ENCODE measurements at places on chromosomes 7 and 10.
A peak's percentile ranks its signal among the peaks of the same experiment; 100 is the strongest.

GRCh38 chr10:11299125-11299524 lies 281.5 kb downstream of the CELF2 start:
- DNase-seq = no peak

DNA sequence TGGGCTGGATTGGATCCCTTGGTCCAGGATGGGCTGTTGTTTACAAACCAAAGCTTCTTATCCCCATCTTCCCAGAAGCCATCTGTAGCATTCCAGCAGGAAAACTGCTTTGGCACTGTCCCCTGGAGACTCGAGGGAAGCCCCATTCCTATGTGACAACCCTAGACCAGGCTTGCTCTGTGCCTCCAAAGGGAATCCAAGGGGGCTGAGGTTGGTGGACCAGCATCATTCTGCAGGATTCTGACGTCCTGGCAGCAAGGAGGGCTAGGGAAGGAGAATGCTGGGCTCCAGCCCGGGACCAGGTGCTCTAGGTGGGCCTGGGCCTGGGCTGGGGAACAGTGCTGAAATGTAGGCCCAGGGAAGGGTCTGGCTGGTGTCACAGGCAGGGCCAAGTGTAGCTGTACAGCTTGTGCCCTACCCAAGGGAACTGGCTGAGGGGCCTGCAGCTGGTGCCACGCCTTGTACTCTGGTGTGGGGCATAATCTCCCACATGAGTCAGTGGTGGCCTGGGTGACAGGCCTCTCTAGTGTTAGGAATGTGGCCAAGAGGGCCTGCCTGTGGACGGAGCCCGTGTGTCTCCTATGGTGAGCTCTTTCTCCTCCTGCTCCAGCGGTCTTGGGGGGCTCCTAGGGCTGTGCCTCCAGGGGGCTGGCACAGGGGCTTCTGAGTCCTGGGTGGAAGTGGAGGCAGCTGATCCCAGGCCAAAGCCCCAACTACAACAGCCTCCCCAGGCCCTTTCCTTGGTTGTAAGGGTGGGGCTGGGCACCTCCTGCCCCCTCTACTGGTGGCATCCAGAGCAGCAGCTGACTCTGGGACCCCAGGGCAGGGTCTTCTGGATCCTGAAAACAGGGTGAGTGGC lies 25.2 kb downstream of the TRIM8 start:
- peak; percentile 34 for DNase-seq

DNA sequence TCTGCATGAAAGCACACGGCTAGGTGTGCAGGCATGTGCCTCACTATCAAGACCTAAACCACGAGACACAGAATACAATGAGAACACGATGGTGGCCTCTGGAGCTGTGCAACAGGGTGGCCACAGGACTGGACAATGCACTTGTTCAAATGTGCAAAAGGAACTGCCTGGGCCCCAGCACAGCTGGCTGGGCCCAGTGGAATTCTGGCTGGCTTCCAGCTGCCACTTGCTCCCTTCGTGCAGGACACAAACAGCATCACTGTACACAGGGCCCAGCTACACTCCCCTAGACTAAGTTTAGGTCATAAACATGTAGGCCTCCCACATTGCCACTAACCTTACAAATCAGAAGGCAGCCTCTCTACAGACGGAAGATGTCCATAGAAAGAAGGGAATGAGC lies 23.4 kb downstream of the DOCK4 start:
- DNase-seq = no peak

DNA sequence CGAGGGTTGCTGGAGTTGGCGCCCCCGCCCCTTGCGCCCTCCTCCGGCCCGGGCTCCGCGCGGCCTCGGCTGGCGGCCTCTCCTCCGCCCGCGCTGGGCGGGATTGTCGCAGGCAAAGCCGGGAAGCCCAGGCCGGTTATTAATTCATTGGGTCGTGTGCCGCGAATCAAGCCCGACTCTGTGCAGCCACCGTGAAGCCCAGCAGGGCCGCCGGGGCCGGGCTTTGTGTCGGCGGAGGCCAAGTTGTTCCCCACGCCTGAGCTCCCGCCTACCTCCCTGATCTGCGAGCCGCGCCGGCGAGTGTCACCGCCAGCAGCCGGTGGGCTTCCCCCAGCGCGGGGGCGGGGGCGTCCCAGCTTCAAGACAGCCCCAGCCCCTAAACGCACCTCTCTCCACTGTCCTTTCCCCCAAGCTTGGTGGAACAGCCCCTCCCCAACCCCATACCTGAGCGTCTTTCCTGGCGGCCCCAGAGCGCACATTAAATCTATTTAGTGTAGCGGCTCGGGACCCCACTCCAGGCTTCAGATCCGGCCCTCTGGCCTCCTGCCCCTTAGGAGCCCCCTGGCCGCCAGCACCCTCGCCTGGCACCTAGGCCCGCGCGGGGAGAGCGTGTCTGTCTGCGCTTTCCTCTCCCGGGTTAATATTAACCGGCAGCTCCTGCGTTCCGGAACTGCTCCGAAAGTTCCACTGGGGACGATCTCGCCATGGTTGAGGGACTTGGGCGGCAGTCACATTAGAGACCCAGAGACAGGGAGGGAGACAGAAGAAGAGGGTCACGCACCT lies 3.5 kb downstream of the SHH start:
- peak; percentile 54 for DNase-seq

- DNase-seq = no peak
Measured at GRCh38 chr7:155710530-155710929, 66.1 kb downstream of the RBM33 start.

DNA sequence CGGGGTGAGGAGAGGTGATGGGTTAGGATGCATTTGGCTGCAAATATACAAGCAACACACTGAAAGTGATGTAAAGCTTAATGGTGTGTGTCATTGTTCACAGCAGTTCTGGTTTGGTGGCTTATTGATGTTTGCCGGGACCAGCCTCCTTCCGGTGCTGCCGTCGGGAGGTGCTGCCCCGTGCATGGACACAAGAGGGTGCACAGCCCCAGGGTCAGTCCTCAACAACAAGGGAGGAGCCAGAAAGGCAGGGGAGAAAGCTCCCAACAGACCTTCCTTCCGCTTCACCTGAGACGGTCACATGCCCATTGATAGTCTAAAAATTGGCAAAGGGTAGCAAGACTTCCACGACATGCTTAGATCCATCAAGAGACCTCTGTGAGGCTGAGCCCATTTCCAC lies 9.5 kb downstream of the RNF32 start:
- DNase-seq = no peak

DNA sequence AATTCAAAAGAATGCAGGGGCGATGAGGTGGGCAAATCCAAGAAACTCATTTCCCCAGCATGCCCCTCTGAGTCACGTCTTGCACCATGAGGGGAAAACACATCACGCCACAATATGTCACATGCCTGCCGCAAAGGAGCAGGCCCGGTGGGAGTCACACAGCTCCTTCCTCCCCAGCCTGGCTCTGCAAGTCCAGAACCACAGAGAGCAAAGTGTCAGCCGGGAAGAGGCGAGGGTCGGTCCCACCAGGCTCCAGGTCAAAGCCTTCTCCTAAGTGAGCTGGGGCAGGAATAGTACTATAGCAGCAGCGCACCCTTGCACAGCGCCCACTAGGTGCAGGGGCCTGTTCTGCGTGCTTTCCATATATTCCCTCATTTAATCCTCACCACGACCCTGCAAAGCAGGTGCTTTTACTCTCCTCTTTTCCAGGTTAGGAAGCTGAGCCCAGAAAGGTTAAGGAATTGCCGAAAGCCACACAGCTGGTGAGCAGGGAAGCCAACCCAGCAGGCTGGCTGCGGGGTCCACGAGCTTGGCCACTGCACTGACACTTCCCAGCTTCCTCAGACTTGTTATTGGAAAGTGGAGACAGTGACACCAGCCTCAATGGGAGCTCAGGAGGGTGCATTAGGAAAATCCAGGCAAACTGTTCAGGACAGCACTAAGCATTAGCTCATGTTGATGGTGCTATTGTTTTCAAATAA lies 94.0 kb upstream of the ZMIZ1 start:
- peak; percentile 83 for DNase-seq

- peak; percentile 17 for DNase-seq
Measured at GRCh38 chr7:91089382-91089963, 174.8 kb upstream of the FZD1 start.

DNA sequence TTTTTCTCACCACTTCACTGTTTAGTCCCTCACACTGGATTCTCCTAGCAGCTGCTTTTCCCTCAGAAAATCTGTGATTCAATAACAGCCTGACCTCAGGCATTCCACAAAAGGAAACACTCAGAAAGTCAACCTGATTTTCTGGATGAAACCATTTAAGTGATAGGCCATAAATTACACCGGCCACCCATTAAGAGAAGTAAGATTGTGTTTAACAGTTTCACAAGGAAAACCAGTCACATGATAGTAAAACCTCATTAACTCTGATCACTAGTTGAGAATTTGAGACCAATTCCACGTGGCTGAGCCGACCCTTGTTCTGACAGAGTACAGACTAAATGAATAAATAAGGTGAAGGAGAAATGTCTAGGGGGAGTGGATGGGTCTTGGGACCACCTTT lies 7.7 kb downstream of the GRM8 start:
- DNase-seq = no peak

DNA sequence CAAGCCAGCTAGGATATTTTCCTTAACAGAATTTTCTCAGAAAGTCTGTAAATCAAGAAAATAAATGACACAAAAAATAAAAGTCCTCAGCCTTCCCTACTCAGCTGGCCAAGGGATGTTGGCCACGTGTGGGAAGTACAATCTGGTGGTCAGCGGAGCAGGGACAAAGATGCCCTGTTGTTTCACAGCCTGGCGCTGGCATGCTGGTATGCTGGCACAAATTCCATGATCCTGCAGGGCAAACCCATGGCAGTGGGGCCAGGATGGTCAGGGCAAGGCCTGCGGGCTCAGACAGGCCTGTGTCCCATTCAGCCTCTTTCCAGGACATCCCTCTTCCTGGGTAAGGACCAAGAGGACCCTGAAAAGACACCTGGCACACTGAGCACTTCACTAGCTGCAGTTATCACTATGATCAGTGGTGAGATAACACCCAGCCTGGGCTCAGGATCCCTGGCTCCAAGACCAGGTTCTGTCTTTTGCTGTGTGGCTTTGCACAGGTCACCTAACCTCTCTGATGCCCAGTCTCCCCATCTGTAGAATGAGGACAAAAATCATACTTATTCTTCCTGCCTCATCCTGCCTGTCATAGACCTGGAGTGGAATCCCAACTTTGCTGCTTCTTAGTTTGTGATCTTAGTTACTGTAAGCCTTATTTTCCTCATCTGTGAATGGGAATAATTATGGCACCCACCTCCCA lies 10.8 kb upstream of the HSPA12A start:
- no peak for DNase-seq

GRCh38 chr10:8401531-8401930 lies 347.0 kb downstream of the GATA3 start:
- DNase-seq = no peak

DNA sequence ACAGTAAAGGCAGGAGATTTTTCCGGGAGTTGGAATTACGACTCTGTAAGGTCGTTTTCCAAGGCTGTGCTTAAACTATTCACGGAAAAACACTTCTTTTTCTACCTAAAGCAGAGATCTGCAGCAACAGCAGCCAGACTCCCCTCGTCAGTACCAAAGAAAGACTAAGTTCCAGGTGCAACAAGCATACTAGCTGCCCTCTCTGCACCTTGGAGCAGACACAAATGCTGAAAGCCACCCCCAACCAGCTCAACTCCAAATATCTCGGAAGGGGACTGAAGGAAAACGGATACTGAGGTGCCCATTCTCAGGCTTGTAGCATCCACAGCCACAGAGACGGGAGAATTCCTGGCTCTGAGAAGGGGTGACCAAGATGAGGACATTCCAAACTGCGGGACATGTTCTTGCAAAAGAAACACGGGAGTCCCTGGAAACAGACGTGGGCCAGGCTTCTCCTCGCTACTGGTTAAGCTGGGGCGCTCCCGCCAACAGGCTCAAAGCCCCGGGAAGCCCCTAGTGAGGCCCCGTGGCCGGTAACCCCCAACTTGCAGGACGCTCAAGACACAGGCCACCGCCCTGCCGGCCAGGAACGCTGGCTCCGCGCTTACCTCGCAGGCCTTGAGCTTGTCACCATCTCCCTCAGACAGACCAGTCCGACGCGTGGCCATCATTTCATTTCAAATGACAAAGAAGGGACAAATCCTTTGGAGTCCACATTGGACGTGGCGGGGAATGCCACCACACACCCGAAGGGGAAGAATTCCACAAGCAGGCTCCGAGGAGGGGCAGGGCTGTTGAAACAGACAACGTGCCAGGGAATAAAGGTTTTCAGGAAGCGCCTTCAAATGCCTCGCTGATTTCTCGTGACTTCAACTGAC lies 2.2 kb downstream of the ARHGAP21 start:
- DNase-seq = peak; percentile 45

DNA sequence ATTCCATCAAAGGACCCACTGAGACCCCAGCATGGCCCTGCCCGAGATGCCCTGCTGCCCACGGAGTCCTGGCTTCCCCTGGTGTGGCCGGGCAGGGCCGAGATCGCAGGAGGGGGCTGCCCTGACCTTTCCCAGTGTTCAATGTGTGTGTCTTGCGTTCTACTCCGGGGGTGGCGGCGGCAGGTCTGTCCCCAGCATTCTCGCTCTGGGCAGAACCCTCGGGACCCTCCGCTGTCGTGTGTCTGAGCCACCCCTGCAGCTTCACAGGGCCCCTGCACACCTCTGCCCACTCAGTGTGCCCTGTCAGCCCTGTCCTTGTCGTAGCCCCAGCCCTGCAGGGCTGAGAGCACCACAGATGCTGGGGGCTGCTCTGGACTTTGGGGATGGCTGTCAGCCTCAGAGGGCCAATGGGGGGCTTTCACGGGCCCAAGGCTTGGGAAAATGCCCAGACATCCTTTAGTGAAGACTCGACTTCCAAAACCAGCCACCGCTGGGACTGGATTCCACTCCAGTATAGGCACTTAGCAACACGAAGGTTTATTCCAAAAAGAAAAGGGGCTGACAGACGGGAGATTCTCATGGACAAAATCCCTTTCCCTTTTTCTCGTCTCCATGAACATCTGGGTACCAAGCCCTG lies 30.0 kb upstream of the KNDC1 start:
- DNase-seq = no peak

GRCh38 chr7:142808802-142809583 lies 38.2 kb downstream of the PRSS2 start:
- DNase-seq = no peak

- no peak for DNase-seq
Measured at GRCh38 chr7:4683884-4684565, 1.9 kb downstream of the FOXK1 start.

GRCh38 chr7:16315280-16315679 lies 106.1 kb downstream of the CRPPA start:
- DNase-seq = no peak

- no peak for DNase-seq
Measured at GRCh38 chr7:151013733-151014497, 10.4 kb downstream of the ATG9B start.

DNA sequence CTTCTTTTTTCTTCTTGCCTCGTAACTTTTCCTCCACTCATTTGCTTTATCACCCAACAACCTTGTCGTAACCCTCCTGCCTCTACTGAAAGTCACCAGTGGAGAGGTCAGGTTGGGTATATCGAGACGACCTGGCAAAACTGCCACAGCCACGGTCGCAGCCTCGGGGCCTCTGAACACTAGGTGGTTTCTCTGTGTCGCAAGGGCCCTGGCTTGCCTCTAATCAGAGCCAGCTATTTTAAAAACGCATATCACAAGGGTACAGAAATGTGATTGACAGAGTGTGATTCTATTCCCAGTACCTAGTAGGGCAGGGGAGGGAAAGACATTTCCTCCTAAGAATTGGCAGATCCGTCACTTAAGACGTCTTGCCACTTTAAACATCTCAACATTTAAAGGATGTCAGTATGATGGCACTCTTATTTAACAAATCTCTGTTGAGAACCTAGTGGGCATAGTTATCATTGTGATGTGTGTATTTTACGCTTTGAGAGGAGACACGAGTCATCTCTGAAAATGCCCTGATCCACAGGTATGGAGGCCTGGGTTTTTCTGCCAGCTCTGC lies 197.5 kb downstream of the ARHGAP21 start:
- DNase-seq = no peak

- no peak for DNase-seq
Measured at GRCh38 chr10:88833723-88834122, 17.9 kb downstream of the ANKRD22 start.
